ENCODE measurements at places on chromosomes 16 and 17.

DNA sequence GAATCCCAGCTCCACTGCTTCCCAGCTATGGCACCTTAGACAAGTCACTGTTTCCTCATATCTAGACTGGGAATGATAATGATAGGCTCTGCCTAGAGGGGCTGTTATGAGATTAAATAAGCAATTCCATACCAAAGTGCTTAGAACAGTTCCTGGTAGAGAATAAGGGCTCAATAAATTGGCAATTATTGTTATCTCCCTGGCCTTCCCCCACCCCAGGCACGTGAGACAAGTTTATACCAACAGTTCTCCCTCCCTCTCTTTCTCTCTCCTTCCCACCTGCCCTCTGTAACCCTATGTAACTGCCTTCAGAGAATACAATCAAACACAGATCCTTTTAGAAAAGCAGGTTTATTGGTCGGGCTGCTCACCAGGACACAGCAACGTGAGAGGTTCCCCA is 13.9 kb upstream of the STAT3 start:
- peak; percentile 75 for DNase-seq

DNA sequence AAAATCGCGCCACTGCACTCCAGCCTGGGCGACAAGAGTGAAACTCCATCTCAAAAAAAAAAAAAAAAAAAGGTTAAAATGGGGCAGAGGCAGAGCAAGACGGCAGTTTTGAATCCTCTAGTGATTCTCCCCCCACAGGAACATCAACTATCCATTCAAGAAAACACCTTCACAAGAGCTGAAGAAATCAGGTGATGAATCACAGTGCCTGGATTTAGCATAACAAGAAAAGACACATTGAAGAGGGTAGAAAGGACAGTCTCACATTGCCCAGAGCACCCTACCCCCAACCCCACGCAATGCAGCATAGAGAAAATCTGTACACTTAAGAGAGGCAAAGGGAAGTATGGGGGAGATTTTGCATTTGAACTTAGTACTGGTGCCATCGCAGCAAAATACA is 28.8 kb upstream of the RNF43 start:
- DNase-seq = no peak

DNA sequence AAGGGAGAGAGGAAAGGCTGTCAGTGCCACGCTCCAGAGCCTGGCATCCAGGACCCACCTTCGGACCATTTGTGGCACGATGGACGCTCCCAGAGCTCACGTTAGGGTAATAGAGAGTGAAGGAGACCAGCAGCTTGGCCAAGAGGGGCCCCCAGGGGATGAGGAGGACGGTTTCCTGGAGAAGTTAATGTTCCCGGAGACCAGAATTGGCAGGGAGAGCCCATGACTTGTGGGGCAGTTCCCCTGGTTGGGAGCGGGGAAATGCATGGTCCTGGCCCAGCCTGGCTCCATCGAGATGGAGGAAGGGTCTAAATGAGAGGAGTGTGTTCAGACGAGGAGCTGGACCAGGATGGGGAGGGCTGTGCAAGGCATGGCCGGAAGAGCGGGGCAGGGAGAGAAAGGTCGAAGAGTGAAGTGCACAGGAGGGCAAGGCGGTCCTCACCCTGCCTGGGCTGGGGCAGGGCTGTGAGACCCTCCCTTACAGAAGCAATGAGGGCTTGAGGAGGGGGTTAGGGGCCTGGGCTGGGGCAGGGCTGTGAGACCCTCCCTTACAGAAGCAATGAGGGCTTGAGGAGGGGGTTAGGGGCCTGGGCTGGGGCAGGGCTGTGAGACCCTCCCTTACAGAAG is 2.9 kb upstream of the HIC1 start:
- DNase-seq = no peak

- peak; percentile 71 for DNase-seq
Observed at GRCh38 chr17:57032343-57032742, 52.7 kb upstream of the AKAP1 start.

DNA sequence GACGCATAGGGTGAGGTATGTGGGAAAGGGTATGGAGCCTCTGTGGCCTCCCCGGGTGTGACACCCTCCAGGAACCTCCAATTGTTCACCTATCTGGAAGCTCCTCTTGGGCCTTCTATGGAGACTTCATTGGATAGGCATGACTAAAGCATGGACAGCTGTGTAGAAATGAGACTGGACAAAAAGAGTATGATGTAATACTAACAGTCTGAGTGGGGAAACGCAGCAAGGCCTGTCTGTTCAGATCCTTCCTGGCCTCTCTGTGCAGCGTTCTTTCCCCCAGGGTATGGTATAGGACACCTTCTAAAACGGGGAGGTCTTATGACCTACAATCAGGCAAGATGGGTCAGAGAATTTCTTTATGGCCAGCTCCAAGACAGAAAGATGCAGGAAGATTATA is 30.7 kb upstream of the CCNF start:
- no peak for DNase-seq

DNA sequence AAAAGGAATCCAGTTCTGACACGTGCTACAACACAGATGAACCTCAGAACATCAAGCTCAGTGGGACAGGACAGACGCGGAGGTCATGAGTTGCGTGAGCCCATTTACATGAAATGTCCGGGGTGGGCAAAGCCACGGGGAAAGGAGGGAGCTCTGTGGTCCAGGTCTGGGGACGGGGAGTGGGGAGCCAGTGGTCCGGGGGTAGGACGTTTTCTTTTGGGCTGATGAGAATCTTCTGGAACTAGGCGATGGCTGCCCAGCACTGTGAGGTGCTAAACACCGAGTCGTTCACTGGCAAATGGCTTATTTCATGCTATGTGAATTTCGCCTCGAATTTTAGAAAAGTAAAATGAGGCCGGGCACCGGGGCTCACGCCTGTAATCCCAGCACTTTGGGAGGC is 2.6 kb upstream of the LMF1 start:
- DNase-seq = no peak

GRCh38 chr17:59754552-59754951 is 47.1 kb downstream of the VMP1 start:
- no peak for DNase-seq

GRCh38 chr17:50273654-50274040 is 619 bp upstream of the TMEM92 start:
- no peak for DNase-seq

GRCh38 chr16:3866703-3867431 is 13.6 kb downstream of the CREBBP start:
- no peak for DNase-seq

DNA sequence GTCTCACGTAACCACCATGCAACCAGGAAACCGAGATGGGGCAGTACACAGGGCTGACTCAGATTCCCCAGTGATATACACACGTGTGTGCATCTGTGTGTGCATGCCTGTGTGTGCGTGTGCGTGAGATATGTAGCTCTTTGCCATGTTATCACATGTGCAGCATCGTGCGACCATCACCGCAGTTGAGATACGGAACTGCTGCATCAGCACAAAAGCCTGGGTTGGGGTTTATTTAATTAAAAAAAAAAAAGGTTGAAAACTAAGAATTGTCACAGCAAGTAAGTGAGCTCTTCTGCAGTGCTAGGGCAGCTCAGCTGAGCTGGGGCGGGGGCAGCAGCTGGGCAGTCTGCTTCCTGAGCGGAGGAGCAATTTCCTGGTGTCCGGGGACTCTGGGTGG is 152.5 kb downstream of the RBFOX3 start:
- DNase-seq = no peak

- DNase-seq = no peak
Observed at GRCh38 chr17:51164911-51165679, 1.1 kb upstream of the NME2 start.

DNA sequence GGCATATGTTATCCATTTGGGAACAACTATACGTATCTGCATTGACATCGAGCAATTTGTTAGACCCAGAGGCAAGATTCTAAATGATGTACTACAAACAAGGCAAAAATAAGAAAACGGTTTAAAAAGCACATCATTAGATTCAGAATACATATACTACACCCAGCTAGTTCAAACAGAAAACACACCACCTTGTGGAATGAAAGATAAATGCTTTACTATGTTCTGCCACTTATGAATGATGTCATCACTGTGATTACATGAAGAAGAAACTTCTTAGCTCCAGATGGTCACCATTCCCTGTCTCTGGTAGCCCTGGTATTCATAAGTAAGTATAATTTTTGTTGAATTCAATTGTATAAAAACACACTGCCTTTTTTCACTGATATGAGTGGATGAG is 7.8 kb downstream of the NACA2 start:
- DNase-seq = no peak

- no peak for DNase-seq
Observed at GRCh38 chr17:57755480-57756070, 10.5 kb upstream of the CCDC182 start.

GRCh38 chr17:47318197-47318918 is 5.4 kb upstream of the EFCAB13 start:
- DNase-seq = no peak

- DNase-seq = peak; percentile 23
Observed at GRCh38 chr17:8885967-8886684, 18.7 kb upstream of the PIK3R6 start.

- no peak for DNase-seq
Observed at GRCh38 chr17:16516594-16517051, 24.6 kb upstream of the LRRC75A start.

GRCh38 chr17:8923762-8924161 is 41.7 kb downstream of the PIK3R5 start:
- no peak for DNase-seq

GRCh38 chr17:67183531-67183930 is 61.5 kb downstream of the HELZ start:
- no peak for DNase-seq

DNA sequence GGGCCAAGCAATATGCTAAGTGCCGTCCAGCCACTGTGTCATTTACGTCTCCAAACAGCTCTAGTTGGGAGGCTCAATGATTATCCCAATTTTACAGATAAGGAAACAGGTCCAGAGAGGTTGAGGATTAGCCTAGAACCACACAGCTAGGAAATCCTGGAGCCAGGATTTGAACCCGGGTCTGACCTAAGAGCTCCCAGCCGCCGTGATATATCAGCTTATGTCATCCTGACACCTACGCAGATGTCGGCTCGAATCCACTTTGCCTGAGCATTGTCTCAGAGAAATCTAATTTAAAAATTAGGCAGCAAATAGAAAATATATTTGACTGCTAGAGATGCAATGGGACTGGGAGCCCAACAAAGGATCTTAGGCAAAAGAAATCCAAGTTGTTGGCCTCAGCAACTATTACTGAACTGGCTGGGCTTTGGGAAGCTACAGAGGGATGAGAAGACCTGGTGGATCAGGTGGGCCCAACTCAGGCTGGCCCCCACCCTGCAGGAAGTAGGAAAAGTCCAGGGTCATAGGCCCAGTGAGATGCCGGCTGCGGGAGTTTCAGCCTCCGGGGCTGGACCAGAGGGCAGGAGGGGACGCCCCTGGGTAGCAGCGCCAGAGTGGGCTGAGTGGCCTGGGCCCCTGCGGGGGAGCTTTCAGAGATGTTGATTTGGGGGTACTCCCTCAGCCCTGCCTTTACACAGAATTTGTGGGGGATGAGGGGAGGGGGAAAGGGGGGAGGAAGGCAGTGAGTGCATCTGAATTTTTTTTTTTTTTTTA is 35.1 kb upstream of the IL21R start:
- no peak for DNase-seq

All from colonic mucosa (tissue), 4 donors.